ENCODE measurements at places on chromosomes 16 and 17.
A peak's percentile ranks its signal among the peaks of the same experiment; 100 is the strongest.

- no peak for DNase-seq
Measured at GRCh38 chr16:6297666-6298410, 1034.8 kb upstream of the RBFOX1 start.

GRCh38 chr17:82939621-82940135, 99.9 kb upstream of the ZNF750 start:
- no peak for DNase-seq

DNA sequence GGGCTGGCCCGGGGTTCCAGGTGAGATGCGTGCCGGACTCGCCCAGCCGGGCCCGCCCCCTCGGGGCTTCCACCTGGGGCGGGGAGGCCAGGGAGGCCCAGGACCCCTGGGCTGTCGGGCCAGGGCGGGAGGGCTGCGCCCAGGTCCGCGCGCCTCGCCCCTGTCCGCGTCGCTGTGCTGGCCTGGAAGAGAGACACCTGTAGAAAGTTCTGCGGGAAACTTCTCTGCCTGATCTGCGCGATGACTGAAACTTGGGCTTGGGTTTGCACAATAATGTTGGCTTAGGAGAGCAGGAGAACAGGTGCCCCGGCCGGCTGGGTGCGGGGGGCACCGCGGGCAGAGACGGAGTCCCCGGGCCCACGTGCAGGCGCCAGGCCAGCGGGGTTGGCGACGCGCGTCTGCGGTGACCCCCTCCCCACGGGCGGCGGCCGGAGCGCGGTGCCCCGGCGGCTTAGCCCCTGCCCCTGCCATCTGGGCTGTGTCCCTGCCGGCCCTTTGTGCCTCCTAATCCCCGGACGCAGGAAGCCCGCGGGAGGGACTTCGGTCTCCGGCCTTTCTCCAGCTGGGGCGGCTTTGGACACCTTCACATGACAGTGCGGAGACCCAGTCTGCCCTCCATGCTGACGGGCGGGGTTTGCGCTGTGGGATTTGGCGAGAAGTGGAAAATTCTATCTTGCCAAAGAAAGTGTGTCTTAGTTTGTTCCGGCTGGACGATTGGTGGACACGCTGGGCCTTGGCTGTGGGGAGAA, 483 bp downstream of the LLGL2 start:
- no peak for DNase-seq

DNA sequence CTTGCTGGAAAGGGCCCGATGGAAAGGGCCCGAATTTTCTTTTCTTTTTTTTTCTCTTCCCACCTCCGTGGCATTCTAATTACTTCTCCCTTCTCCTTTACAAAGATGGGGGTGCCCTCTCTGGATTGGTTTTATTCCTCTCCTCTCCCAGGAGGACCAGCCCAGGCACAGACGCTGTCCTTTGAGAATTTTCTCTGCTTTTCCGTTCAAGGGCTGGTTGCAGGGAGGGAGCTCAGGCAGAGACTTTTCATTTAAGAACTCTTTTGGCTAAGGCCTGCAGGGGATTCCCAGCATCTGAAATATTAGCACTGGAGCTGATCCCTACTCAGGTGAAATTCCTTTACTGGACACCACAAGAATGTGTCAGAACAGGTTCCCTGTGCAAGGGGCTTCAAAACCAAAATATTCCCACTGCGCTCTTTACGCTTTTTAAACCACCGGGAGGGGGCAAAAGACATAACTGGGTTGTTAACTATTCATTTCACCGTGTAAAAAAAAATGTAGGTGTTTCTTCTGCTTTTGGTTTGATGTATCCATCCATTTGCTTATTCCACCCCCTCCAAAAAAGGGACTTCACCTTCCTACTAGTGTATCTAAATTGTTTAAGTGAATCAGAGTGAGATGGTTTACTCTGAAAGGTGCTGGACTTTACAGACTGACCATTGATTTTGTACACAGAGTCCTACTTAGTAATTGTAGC, 1.4 kb downstream of the NFAT5 start:
- DNase-seq, result peak; percentile 66

GRCh38 chr17:75625813-75626486, 7.3 kb upstream of the SMIM5 start:
- DNase-seq, result no peak

- no peak for DNase-seq
Measured at GRCh38 chr17:77349976-77350830, 209.4 kb downstream of the SEC14L1 start.

- no peak for DNase-seq
Measured at GRCh38 chr17:33013596-33014375, 22.1 kb downstream of the SPACA3 start.

DNA sequence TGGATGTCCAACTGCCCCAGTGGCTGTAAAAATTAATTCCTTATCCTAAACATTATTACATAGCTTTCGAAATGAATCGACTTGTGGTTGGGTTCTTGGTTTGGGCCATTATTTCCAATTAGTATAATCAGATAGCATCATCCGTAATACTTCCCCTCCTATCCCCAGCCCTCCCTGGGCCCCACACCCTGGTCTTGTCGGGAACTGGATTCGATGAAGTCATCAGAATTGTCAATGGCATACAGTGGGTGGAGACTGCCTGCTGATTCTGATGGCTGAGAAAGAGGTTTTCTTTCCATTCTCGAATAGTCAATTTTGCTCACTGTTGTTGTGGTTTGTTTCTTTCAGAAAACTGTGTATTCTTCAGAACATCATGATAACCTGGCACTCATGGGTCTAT, 395.1 kb downstream of the SEC14L1 start:
- no peak for DNase-seq

GRCh38 chr16:88886420-88886844, 20.0 kb upstream of the PABPN1L start:
- no peak for DNase-seq

DNA sequence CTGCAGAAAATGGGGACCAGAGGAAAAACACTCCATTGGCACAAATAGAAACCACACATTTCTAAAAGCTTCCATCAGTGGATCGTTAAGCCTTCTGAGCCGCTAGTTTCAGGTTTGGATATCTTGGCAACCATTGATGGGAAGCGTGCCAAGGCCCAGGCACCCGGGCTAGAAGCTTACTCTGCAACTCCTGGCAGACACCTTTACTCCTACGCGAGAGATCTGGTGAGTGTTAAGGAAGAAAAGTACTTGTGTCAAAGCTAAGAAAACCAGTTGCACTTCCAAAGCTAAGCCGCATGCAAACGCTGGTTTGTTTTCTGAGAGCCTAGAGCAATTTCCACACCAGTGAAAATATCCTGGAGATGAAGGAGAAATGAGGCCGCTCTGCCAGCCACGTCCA, 472.4 kb downstream of the PMP22 start:
- DNase-seq, result no peak

DNA sequence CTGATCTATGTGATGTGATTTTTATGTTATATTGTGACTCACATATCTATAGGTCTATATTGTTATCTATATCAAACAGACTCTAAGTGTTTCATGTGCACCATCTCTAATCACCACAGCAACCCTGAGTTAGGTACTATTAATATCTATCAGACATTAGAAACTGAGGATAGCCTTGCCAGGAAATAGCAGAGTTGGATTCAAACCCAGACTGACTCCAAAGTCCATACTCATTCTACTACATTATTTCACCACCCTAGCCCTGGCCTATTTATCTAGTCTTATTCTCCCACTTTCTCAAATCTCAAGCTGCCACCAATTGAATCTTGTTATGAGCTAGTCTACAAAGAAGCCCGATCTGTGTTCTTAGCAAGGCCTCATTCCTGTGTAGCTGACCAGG, 65.4 kb upstream of the GNAO1 start:
- DNase-seq, result no peak

- DNase-seq, result no peak
Measured at GRCh38 chr17:53191878-53192277, 630.8 kb upstream of the KIF2B start.

DNA sequence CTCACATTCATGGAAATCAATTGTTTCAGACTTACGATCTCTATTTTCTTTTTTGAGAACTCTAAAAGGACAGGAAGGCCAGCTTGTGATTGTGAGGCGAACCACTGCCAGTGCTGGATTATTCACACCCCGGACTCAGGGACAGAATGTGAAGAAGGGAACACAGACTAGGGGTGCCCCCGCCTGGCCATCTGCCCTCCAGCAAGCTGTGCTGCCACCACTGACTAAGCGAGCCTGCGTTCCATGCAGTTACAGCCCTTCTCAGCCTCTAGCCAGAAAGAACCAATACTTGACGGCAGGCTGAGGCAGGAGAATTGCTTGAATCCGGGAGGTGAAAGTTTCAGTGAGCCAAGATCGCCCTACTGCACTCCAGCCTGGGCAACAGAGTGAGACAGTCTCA, 2.8 kb downstream of the HAGH start:
- DNase-seq, result no peak

GRCh38 chr17:7982173-7982572, 20.2 kb upstream of the GUCY2D start:
- no peak for DNase-seq

- no peak for DNase-seq
Measured at GRCh38 chr17:66431910-66432309, 129.5 kb downstream of the PRKCA start.

- no peak for DNase-seq
Measured at GRCh38 chr16:78743556-78743955, 644.1 kb downstream of the WWOX start.

- peak; percentile 85 for DNase-seq
Measured at GRCh38 chr17:1779571-1780131, 17.8 kb downstream of the SERPINF1 start.

- no peak for DNase-seq
Measured at GRCh38 chr16:65500919-65501318, 379.1 kb upstream of the CDH11 start.

GRCh38 chr16:84618581-84619460, 943 bp upstream of the COTL1 start:
- DNase-seq, result no peak

- DNase-seq, result peak; percentile 82
Measured at GRCh38 chr17:81387100-81388090, 7.9 kb upstream of the BAHCC1 start.

DNA sequence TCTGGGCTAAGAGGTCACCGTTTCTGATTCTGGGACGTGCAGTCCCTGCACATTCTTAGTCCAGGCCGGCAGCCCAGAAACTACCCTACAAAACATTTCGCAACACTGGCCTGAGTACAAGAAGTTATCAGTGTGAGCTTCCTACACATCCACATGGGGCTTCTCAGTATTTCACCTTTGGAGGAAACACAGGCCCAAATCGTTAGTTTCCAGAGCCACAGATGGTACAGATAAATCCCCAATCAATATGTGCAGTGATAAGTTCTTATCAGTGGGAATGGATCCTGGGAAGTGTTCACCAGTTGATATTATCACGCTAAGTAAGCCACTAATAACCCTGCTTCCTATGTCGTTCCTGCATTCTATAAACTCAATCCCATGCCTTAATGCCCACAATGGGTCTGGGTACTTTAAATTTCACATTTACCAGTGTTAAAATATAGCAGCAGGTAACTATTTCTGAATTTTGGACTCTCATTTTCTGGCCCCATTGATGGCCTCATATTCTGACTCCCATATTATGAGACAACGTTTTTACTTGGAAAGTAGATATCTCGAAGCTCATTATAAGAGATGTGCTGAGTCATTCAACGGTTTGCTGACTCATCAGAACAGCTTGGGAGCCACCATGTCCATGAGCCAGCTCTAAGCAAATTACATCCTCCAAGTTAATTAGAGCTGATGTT, 370.2 kb upstream of the MAF start:
- no peak for DNase-seq

DNA sequence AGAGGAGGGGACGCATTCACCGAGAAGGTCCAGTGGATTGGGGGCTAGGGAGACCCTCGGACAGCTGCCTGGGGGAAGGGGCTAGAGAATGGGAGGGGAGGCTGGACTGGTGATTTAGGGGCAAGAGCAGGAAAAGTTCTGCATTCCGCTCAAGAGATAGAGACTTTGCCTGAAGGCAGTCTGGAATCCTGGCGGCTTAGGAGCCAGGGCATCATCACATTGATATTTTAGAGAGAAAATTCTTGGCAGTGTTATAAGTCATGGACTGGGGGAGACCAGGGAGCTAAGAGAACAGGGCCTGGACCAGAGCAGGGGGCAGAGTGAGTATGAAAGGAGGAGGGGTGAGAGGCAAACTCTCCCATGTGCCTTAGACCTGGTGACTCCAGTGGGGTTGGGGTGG, 35.8 kb downstream of the MSI2 start:
- DNase-seq, result no peak

- DNase-seq, result no peak
Measured at GRCh38 chr17:36592716-36593321, 1.1 kb downstream of the DHRS11 start.

DNA sequence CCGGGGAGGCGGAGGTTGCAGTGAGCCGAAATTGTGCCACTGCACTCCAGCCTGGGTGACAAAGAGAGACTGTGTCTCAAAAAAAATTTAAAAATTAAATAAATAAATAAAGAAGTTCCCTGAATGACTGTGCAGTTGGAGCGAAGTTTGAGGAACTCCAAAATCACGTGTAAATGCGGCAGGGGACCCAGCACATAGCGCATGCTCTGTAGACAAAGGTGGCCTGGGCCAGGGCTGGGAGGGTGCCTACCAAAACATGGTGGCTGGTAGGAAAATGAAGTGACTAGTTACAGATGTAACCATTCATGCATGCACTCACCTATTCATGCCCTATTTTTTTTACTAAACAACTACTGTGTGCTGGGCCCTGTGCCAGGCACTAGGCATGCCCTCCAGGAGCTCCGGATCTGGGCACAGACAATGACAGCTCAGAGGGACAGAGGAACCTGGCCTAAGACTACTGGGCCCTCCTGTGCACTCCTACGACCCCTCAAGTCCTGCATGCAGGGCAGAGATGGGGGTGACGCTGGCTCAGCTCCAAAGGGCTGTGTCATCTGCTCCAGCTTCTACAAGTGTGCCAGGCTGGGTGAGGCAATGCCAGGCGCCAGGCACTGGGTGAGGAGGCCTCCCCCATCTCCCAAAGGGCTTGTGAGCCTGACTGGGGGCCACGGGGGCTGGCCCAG, 65.3 kb downstream of the RMI2 start:
- no peak for DNase-seq

DNA sequence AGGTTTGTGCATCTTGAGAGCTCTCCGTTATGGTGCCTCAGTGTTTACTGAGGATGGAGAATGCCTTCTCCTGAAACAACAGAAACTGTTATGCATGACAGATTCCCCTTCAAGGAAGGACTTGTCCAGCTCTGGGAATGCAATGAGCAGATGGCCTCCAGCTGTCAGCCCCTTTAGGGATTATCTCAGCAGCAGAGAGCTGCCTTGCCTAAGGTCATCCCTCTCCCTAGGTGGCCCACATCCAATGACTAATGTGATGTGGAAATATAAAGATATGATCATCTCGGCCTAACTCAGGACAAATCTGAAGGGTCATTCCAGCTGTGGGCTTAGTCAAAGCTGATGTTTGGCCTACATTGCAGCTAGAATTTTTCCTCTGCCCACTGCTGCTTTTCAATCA, 214.3 kb upstream of the N4BP1 start:
- no peak for DNase-seq

GRCh38 chr17:497241-498034, 144.8 kb upstream of the RPH3AL start:
- no peak for DNase-seq

GRCh38 chr17:1995321-1995892, 29.7 kb downstream of the RTN4RL1 start:
- DNase-seq, result no peak

DNA sequence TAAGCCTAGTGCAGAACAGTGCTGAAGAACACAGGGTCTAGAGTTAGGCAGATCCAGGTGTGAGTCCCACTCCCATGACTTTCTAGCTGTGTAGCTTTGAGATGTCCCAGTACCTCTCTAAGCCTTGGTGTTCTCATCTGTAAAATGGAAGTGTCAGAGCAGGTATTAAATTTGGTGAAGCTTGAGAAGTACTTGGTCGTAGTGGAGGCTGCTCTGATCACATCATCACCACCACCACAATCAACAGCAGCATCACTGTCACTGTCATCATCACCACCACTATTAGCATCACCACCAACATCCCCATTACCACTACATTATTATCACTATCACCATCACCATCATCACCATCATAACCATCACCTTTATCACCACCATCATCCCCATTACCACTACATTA, 132.1 kb downstream of the CMIP start:
- DNase-seq, result no peak
